ENCODE measurements at places on chromosomes 2 and 18.

DNA sequence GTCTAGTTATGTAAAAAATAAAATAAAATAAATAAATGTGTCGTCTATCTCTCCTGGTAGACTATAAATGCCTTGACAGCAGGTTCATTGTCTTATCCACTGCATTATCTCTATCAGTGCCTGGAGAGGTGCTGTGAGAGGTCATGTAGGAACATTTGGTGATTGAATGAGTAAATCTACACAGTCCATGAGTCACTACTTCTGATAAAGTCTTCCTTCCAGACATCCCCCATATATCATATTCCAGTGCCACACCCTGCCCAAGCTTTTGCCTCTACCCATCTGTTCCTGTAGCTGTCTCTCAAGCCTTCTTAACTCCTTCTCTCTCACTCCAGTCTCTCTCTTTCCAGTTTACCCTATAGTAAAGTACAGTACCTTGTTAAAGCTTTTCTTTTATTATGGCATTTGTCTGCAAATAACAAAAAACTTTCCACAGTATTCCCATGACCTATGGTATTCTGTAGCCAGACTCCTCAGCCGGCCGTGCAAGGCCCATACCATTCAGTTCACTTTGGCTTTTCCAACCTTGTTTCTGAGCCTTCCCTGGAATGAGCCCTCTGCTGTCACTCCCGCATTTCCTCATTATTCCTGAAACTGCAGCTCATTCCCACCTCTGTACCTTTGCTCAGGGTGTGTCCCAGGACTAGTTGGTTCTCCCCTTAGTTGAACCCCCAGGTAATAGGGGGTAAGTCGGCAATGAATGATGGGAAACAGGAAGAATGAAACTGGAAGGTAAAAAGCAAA lies 37.5 kb downstream of the ANXA4 start:
- H3K36me3 ChIP-seq = no peaks in the 10 kb centered on the region
- no peak overlapping the region for H3K27ac ChIP-seq
- no peak overlapping the region for H3K4me3 ChIP-seq
- H3K27me3 ChIP-seq = no peaks in the 10 kb centered on the region
- H3K4me1 ChIP-seq = no peaks in the 10 kb centered on the region

- H3K4me3 ChIP-seq = no peak overlapping the region
- H3K4me1 ChIP-seq = peaks cover 10% of the 10 kb centered on the region
- H3K27ac ChIP-seq = no peak overlapping the region
- H3K36me3 ChIP-seq = no peaks in the 10 kb centered on the region
Measured at GRCh38 chr18:51253476-51253875, 56.0 kb upstream of the MEX3C start.

DNA sequence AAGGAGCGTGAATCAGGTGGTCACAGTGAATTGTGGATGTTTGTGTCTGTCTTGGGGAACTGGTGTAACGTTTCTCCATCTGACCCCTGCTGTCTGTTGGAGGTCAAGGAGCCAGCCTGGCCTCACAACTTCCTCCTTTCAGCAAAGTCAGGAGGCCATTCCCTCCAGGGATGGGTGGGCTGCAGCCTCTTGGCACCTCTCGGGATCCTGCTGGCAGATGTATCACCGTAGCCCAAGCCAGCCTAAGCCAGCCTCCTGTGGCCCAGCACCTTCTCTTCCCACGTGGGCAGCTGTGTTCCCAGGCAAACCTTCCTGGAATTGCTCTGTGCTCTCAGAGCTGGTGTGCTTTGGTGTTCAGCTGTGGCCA lies 30.5 kb downstream of the HPCAL1 start:
- no peaks in the 10 kb centered on the region for H3K27me3 ChIP-seq
- no peak for DNase-seq
- peaks cover 12% of the 10 kb centered on the region for H3K36me3 ChIP-seq
- peaks cover 52% of the 10 kb centered on the region for H3K4me1 ChIP-seq
- H3K4me3 ChIP-seq = no peak overlapping the region

DNA sequence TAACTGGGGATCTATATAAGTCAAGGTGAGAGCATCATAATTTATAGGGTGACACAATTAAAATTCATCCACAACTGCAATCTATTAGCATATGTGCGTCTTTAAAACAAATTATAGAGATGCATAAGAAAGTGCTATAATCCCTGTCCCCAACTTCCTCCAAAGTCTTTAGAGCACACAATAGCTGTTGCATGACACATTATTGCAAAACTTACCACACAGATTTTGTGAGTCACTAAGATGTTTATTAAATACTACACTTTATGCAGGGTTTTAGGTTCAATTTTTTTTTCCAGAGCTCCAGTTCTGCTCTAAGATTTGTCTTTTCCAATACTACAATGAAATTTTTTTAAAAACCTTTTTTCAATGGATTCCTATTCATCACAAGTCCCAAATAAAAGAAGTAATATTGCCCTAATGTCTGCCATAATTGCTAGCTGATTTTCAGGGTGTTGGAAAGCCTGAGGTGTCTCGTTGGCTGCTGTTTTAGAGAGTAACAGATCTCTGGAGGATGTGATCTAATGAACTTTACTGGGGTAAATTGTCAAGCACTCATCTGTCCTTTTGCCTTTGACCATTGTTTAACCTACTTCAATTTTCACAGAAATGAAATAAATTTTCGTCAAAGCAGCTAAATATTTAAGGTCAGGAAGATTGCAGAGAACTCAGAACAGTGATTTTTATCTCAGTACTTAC lies 250.5 kb upstream of the NETO1 start:
- no peaks in the 10 kb centered on the region for H3K36me3 ChIP-seq
- H3K27ac ChIP-seq = no peak overlapping the region
- H3K4me1 ChIP-seq = no peaks in the 10 kb centered on the region
- no peaks in the 10 kb centered on the region for H3K27me3 ChIP-seq
- H3K4me3 ChIP-seq = no peak overlapping the region

GRCh38 chr2:25561136-25561850 lies 112.1 kb downstream of the DTNB start:
- no peak for DNase-seq
- no peak overlapping the region for H3K4me3 ChIP-seq
- H3K27me3 ChIP-seq = no peaks in the 10 kb centered on the region
- peaks cover 16% of the 10 kb centered on the region for H3K4me1 ChIP-seq
- H3K27ac ChIP-seq = no peak overlapping the region

Data from left ventricle myocardium inferior (tissue), 1 donor.